ENCODE measurements at places on chromosomes 16 and 17.

DNA sequence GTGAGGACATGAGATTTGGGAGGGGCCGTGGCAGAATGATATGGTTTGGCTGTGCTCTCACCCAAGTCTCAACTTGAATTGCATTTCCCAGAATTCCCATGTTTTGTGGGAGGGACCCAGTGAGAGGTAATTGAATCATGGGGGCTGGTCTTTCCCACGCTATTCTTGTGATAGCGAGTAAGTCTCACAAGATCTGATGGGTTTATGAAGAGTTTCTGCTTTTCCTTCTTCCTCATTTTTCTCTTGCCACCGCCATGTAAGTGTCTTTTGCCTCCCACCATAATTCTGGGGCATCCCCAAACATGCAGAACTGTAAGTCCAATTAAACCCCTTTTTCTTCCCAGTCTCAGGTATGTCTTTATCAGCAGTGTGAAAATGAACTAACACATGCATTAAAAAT, 40.6 kb downstream of the CCT6B start:
- DNase-seq = no peak

DNA sequence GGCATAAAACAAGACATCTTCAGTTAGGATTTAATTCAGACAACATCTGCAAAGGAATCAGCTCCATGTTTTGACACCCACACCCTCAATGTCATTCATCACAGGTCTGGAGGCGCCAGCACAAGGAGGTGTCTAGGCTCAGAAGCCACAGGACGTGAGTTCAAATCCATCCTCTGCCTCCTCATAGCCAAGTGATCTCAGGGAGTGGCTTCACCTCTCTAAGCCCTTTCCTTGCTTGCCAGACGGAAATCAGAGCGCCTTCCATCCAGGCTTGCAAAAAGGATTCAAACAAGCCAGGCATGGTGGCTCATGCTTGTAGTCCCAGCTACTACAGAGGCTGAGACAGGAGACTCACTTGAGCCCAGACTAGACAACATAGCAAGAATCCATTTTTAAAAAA, 84.6 kb downstream of the GSG1L start:
- no peak for DNase-seq

GRCh38 chr17:43363181-43363925, 35.4 kb upstream of the ARL4D start:
- no peak for DNase-seq

DNA sequence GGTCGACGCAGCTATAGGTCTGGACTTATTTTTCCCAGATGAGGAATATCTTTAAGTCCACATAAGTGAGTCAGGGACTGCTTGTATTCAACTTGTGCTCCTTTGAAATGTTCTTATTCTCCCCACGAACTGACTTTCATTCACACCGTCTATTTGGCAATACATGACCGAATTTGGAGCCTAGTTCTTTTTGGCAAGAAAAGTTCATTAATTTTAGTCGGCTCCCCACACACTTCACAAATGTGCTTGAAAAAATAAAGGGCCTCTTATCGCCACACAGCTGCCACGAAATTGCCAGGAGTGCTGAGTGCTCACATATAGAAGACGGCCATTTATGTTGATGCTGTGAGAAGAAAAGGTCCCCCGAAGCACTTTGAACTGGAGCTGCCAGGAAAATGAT, 152.6 kb downstream of the PRKCA start:
- DNase-seq = no peak

DNA sequence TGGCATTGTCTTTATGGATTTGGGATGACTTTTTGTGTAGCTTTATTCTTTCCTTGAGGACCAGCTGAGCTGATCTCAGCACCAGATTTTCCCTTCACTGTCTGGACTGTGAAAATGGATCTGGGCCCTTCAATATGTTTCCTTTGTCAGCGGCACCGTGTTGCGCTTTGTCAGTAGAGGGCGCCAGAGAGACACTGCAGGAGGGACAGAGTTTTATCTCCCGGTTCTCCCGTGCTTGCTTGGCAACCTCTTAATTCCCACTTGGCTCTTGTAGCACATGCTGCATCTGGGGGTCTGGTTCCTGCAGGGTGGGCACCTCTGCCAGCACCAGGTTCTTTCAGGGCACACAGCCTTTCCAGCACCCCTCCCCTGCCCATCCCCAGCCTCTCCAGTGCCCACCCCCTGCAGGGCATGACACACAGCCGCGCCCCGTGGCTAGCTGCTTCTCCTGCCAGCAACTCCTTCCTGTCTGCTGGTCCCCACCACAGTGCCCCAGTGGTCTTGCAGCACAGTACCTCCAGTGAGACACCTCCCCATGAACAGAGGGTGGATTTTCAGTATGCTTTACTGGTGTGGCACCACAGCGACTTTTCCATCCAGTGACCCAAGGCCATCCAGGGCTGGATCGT, 19.6 kb downstream of the OR1D5 start:
- peak; percentile 51 for DNase-seq

DNA sequence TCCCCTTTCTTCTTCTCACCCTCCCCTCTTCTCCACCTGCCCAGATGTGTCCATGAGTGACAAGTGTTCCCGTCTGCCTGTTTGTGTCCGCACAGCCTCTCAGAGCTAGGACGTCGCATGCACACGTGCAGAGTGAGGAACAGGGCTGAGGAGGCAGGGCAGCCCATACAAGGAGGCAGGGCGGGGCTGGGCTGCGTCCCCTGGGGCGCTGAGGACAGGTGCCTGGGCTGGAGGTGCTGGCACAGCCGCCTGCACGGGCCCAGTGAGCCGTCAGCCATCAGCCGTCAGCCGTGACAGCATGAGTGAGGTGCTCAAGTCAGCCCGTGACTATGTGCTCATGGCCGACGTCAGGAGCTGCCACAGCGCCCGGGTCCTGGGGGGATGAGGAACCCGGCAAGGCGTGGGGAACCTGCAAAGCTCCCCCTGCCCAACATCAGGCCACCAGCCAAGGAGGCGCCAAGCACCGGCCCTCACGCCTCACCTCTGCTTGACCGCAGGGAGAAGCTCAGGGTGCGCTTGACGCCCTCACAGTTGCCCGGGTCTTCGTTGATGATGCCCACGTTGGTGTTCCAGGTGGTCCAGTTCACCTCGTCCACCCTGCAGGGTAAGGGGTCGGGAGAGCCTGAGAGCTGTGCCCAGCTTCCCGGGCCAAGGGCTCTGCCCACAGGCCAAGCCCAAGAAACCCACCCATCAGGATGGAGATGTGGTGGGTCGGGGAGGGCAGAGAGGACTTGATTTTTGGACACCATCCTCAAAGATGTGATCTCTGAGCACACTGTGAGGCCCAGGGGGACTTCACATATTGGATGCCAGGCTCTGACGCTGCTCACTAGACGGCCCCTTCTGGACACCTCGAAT, 13.7 kb upstream of the TRPV3 start:
- no peak for DNase-seq

- no peak for DNase-seq
These were observed 287 bp upstream of the INTS2 start for GRCh38 chr17:61928101-61928436.

DNA sequence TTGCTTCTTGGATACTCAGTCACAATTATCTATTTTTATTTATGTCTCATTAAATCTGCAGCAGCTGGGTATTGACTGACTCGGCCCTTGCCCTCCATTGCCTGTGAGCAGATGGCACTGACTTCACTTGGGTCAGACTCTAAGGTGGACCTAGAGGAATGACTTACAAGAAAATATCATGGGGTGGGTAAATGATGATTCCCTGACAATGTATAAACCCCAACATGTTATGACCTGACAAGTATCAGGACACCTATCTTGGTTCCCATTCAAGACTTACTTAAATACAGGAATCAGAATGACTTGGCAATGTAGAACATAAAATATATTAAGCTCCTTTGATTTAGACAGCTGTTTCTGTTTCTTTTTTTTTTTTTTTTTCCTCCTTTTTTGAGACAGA, 953.5 kb downstream of the CDH11 start:
- no peak for DNase-seq

DNA sequence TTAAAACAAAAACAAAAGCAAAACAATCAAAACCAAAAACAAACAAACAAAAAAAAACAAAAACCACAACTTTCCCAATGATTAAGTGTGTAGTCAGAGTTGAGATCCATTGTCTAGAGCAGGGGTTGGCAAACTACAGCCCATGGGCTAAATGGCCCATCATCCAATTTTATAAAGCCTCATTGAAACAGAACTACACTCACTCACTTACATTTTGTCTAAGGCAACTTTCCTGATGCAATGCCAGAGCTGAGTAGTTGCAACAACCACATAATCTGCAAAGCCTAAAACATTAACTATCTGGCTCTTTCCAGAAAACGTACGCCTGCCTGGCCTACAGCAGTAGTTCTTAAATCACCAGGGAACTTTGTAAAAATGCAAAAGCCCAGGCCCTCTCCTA, 124.1 kb downstream of the SOX9 start:
- DNase-seq = no peak

- DNase-seq = no peak
These were observed 59.4 kb upstream of the SIAH1 start for GRCh38 chr16:48444574-48444973.

DNA sequence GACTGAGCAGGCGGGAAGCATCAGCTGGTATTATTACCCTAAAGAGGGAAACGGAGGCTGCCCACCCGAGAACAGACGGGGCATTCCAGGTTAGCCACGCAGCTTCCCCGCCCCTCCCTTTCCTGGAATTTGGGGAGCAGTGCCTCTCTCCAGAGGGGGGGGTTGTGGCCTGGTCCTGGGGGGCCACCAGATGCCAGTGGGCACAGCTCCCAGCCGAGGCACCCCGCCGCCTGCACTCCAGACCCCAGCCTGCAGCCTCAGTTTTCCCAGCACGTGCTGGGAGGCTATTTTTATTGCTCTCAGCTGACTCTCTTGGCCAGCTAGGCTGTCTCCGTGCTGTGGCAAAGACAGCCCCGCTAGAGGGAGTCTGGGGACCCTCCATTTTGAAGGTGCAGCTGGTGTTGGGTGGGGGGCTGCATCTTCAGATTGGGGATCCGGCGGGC, 62.7 kb upstream of the GSE1 start:
- DNase-seq = no peak

GRCh38 chr17:17749921-17750320, 68.7 kb downstream of the RAI1 start:
- DNase-seq = peak; percentile 62

DNA sequence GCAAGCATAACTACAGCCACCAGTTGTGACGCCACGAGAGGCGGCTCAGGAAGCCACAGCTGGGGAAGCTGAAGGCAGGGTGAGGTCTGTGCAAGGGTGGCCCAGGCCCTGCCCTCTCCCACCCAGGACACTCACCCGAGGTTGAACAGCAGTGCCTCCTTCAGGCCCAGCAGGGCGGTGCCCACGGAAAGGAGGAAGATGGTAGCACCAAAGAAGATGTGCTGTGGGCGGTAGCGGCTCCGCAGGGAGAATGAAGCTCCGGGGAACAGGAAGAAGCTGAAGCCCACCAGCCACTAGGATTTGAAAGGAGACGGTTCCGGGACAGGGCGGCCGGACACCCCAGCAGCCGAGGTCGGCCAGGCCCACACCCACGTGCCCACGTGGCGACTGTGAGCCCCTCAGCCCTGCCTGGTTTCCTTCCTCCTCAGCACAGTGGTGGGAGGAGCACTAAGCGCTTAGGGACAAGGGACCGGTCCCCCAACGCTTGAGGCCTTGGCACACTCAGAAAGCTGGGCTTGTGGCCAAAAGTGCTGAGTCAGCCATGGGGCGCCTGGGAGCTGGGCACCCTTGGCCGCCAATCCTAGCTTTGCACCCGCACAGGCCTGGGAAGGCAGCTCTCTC, 11.0 kb downstream of the CYB561 start:
- DNase-seq = no peak

DNA sequence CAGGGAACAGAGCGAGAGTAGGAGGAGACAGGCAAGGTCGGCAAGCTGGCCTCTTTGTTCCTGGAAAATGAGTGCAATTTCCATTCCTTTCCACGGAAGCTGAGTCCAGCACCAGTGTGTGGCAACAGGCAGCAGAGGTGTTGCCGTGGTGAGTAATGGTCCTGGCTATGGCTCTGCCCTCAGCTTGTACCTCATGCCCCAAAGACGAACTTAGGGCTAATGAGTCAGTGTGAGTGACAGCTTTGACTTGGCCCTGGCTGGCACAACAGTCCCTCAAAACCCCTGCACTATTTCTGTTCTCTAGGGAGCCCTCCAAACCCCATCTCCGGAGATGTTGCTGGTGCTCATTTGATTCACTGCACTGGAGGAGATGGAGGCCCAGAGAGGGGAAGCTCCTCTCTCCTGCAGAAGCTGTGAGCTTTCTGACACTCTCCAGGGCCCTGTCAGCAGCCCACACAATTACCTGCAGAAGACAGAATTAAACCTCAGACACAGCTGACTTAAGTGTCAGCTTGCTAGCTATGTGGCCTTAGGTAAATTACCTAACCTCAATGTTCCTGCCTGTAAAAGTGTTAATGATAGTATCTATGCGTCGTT, 129.9 kb downstream of the TMEM132E start:
- no peak for DNase-seq

DNA sequence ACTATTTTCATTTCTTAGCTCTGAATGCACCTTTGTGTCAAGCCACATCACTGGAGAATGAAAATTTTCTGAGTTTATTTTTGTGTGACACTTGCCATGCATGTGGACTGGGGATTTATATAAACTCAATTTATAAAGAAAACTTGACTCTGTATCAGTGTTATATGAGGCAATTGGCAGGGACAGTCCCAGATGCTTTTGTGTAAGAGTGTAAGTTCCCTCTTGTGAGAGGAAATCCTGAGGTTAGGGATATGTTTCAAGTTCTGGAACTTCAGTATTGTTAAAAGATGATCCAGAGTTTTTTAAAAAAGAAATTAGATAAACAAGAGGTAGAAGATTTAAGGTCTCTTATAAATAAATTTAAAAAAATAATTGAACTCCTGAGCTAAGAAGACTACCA, 10.9 kb upstream of the CCL8 start:
- no peak for DNase-seq

GRCh38 chr16:66167564-66168291, 198.8 kb upstream of the CDH5 start:
- no peak for DNase-seq

- DNase-seq = no peak
These were observed 4.2 kb downstream of the HID1 start for GRCh38 chr17:74968361-74968780.

DNA sequence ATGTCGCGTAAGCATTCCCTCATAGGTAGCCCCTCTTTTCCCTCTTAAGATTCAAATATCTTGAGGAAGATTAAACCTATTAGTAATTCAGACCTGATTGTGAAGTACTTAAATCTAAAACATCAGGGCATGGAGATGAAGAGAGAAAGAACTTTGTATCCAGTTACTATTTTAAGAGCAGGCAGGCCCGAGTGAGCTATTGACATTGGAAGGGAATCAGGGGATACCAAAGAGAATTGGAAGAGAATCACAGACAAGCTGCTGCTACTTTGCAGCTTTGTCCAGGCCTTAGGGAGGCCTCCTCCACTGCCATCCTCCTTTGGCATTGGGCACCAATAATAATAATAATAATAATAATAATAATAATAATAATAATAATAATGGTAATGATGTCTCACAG, 170.5 kb downstream of the MRTFB start:
- DNase-seq = no peak

DNA sequence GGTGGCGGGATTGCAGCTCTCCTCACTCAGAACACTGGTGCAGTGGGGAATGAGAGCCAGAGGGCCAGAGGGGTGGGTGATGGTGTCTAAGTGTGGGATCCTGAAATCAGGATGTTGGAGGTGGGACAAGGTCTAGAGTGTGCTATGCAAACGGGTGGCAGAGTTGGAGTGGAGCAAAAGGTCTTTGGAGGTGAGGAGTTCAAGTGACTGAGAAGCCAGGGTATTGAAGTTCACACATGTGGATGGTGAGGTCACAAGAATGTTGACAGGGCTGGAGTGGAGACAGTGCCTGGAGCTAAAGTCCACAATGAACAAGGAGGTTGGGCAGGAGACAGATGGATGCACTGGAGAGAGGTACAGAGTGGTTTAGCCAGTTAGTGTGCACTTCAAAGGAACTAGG, 38.3 kb upstream of the MAP3K14 start:
- DNase-seq = no peak
